ENCODE measurements at places on chromosomes 1 and 21.

- DNase-seq = no peak
Observed at GRCh38 chr1:226292874-226293552, 16.0 kb downstream of the LIN9 start.

DNA sequence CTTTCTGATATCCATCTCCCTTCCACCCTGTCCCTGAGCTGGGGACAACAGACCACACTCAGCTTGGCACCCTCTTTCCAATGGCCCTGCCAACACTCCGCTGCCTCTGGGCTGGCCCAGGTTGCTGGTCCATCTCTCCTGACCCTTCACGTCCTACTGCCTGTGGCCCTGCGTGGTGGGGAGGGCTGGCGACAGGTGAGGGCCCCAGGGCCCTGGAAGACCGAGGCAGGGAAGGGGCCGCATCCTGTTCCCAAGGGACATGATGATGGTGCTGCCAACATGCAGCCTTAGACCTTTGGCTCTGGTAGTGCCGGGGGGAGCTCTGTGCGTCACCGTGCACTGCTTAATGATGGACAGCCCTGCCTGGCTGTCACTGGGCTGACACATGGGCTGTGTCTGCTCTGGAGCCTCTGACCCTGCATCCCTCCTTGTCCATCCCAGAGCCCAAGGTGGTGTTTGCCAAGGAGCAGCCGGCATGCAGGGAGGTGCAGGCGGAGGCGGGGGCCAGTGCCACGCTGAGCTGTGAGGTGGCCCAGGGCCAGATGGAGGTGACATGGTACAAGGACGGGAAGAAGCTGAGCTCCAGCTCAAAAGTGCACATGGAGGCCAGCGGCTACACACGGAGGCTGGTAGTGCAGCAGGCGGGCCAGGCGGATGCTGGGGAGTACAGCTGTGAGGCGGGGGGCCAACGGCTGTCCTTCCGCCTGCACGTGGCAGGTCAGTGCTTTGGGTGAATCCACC is 65.2 kb downstream of the OBSCN start:
- DNase-seq = peak; percentile 70

GRCh38 chr21:17753736-17754135 is 65.4 kb downstream of the C21orf91 start:
- no peak for DNase-seq

- DNase-seq = no peak
Observed at GRCh38 chr1:188127507-188127906, 1298.8 kb downstream of the PLA2G4A start.

DNA sequence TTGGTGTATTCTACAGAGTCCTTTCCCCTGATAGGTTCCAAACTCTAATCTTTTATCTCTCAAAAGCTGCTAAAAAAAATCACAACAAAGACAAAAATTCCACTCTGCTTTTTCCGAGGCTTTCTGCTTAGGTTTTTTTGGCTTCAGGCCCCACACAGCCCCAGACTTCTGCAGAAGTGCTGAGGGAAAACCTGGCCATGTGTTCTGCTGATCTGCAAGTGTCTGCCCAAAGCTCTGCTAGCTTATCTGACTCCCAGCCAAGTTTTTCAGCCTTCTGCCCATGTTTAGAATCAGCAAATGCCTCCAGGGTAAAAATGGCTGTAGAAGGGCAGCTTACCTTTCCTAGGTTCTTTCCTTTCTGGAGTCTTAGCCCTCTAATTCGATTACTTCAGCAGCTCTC is 28.4 kb downstream of the DISP3 start:
- no peak for DNase-seq

- no peak for DNase-seq
Observed at GRCh38 chr1:169995993-169996392, 78.5 kb downstream of the KIFAP3 start.

DNA sequence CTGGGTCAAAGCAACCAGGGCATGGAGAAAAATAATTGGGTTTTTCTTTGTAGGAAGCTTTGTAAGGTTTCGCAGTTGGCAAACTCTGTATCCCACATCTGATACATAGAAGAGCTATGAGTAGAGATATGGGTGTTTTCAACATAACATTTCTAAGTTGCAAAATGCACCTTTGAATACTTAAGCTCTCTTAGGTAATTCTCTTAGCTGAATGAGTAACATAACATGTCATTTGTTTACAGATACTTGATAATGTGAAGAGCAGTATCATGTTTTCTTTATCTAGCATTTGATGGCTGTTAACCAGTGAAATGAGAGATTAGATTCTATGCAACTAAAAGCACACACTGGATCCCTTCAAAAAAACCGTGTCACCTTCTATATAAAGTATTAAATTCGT is 21.6 kb downstream of the RAVER2 start:
- no peak for DNase-seq

DNA sequence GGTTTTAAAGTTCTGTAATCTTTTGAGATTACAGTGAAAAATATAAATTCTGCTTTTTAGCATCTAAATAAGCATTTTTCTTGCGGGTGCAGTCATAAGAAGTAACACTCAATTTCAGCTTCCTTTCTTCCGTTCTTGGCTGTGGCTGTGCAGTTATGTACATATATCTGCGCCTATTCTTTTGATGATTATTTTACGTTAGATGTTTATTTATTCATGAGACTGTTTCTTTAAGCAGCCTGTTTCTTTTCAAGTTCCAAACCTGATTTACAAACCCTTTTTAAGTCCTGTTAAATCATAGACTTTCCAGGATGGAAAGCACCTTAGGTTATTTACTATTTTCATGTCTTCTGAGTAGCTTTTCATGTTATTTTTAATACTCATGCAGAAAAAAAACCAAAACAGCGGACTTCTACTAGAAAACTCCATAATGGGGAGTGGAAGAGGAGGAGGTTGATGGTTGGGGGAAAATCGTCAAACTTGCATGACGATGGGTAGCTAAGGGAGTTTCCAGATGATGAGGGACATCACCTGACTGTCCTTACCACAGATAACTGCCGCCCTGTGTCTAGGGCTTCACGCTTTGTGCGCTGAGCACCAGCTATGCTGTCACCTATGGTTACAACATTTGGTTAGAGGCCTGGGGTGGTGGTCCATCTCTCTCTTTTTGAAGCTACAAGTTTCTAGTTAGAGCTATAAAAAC is 2.6 kb downstream of the PRDM2 start:
- no peak for DNase-seq

GRCh38 chr21:46182548-46183336 is 1.5 kb downstream of the SPATC1L start:
- no peak for DNase-seq

DNA sequence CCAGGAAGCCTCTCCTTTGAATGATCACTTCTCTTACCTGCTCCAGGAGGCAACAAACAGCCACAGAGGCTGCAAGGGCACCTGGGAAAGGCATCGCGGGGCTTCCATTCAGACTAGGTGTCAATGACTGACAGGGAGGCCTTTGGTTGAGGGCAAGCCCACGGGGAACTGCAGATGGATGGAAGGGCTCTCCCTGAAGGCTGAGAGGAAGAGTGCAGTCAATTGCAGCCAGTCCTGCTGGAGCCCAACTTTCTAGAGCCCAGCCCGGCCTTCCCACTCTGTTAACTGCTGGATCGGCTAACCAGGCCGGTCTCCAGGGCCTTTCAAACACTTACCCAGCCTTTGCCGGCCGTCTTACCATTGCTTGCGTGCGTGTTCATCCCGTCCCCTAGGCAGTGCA is 89.3 kb downstream of the LACTBL1 start:
- DNase-seq = no peak

GRCh38 chr1:66182551-66183178 is 351.3 kb upstream of the SGIP1 start:
- DNase-seq = no peak

DNA sequence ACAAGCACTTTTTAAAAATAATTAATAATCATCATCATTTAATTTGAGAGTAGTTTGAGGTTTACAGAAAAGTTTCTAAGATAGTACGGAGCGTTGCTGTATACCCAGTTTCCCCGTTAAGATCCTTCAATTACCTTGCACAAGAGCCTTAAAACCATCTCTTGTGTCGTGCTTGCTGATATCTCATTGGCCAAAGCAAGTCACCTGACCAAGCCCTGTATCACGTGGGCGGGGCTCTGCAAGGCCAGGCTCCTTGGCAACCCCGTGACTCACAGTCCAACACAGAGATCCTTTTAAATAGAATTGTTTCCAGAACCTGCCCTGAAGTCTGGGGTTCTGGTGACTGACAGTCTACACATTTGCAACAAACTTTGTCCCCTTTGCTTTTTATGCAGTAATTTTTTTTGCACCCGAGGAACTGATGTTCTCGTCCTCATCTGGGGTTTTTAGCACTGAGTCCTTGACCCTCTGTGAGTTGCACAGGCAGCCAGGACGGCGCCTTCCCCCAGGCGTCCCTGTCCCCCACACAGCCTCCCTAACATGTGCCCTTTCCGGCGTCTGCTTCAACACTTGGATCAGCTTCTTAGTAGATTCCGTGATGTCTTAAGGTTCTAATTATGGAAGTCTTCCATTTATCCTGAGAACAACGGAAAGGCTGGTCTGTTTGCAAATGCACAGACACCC is 183.3 kb upstream of the TMEM51 start:
- DNase-seq = no peak

GRCh38 chr21:44702973-44703730 is 6.2 kb downstream of the KRTAP10-12 start:
- no peak for DNase-seq

DNA sequence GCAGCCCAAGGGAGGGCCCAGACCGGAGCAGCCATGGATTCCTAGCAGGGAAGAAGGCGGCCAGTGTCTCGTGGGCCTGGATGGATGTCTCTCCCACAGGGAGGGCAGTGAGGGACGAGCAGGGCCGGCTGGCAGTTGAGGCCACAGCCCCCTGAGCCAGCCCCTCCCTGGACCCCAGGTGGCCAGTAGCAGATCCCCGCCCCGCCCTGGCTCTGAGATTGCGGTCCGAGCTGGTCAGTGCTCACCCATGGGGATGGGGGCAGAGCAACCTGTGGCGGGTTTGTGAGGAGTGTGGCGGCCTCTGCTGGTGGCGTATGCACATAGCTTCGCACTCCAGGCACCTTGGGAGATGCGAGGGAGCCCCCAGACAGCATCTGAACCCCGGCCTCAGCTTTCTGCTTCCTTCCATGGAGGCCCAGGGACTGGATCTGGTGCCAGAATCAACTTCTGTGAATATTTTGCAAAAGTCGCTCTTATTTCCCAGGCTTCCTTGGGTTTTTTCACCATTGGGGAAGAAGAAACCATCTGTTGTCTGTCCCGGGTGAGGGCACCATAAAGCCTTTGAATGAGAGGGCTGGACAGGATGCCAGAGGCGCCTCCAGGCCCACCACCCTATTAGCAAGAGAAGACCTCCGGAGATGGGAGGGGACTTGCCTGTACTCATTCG is 8.4 kb upstream of the KCNN3 start:
- DNase-seq = peak; percentile 97

DNA sequence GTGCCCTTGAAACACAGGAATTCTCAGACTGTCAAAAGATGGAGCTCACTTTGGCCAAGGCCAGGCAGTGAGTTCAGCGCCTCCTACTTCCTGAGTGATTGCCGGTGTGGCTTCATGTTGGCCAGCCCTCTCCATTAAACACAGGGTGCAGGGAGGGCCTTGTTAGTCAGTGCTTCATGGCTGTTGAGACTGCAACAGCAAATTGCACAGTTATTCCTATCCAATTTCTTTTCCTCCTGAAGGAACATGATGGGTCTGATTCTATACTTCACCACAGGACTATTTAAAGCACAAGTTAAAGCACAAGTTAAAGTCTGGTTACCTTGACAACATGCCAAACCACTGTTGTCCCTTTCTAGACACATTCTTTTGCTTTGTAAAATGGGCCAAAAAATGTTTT is 156.6 kb downstream of the SIPA1L2 start:
- DNase-seq = no peak

GRCh38 chr21:46661211-46661625 is 25.7 kb downstream of the PRMT2 start:
- peak; percentile 56 for DNase-seq

DNA sequence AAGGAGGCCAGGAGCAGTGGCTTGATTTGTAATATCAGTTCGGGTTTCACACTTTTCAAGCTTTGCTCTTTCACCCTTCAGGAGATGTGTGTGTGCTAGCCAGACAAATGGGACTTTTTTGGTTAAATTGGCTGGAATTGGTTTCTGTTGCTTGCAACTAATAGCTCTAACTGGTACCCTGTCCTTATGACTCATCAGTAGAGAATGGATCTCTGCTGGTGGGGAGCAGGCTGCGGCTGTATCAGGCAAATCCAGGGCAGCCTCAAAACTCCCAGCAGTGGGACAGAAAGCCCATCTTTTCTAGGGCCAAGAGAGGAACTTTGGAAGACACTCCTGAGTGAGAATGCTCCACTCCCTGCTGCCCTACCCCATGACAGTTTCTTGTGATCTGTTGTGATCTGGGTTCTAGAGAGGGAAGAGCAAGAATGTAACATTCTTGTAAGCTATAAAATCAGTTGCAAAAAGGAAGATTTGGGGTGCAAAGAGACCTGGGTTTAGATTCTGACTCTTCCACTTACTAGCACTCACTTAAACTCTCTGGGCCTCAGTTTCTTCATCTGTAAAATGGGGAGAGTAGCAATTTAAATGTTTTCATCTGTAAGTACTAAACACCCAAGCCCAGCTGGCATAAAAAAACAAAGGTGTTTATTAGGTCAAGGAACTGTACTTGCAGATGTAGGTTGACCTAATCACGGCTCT is 257.0 kb upstream of the TMEM51 start:
- no peak for DNase-seq

DNA sequence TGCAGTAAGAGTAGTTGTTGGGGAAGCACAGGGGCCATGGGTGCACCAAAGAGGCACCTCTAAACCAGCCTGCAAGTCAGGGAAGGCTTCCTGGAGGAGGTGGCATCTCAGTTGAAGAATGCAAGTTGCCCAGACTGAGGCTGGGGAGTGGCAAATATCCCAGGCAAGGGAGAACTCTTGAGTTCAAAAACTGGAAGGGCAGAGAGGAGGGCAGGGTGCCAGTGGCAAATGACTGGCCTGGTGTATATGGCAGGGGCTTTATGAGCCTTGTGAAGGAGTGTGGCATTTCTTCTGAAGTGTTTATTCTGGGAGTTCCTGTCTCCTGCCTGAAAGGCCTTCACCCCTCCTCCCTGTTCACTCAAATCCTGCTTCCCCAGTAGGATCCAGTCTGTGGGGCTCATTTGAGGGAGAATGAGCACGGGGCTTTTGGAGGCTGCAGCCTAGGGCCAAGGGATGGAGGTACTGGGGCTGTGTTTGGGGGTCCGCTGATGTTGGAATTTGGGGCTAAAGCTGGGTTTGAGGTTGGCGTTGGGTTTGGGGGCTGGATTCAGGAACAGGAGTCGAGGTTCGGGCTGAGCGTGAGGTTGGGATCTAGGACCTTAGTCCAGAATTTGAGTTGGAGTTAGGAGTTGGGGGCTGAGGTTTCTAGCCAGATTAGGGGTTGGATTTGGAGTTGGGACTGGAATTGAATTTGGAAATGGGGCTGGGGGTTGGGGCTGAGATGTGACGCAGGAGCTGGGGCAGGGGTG is at the start of gene TMEM125:
TMEM125 (plus strand) TSS at position 357 of the 749 bp plus-strand sequence. CDS start 2,740 bp downstream, outside the sequence.
- no peak for DNase-seq

DNA sequence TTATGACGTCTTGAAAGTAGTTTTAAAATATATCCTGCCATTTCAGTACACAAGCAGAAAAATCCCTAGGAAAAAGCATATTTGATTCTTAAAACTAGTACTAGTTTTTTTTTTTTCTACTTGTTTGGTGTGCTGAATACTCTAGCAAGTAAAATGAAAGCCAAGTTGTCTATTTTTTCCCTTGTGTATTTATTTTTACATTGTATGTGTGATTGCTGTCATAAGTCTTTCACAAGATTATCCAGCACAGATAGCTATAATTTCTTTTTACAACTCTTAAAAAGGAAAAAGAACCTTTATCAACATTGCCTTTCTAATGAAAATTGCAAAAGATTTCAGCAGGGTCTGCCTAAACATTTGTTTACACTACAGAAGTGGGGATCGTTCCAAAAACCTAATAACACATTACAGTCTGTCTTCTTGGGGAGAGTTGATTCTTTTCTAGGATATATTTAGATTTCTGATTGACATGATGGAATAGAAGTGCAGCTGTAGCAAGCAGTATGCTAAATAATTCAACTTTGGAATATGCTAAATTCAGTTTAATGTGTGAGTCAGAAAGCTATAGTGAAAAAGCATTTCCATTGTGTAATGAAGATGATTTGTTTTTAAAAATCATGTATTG is 2.5 kb downstream of the DR1 start:
- DNase-seq = no peak

Data from posterior cingulate gyrus (tissue), 11 donors.